ENCODE measurements at places on chromosomes 5 and 9. TPM values are rescaled to one million over a fixed set of nuclear protein-coding genes. Genes with fewer than 3 reads are reported as not detected.

Gene GRXCR2
- total RNA-seq = not detected

Gene MYOT
- not detected for total RNA-seq

Gene POU5F2
- total RNA-seq = 0.43 TPM

Gene STPG3
- not detected for total RNA-seq

Gene PCDHB8
- total RNA-seq = under 0.01 TPM

Gene FOXD4
- total RNA-seq = 0.24 TPM

Gene PCDHGB6
- total RNA-seq = 0.48 TPM

Gene PRPF4
- 35.9 TPM for total RNA-seq

Gene SPATA31C1
- total RNA-seq = not detected

Gene RETREG1
- total RNA-seq = 24.3 TPM

Gene IFNA2
- not detected for total RNA-seq

Gene N4BP3
- total RNA-seq = 4.8 TPM

Gene BRINP1
- 0.85 TPM for total RNA-seq

Gene RAB14
- total RNA-seq = 41.3 TPM

Gene LRRC70
- total RNA-seq = 1.5 TPM

Gene OBP2B
- total RNA-seq = not detected

Gene GOLM1
- 16.2 TPM for total RNA-seq

Gene RLN1
- total RNA-seq = not detected

Gene PRUNE2
- total RNA-seq = under 0.01 TPM

Gene PGGT1B
- total RNA-seq = 12.0 TPM

Gene GABRP
- total RNA-seq = not detected

Gene HMCN2
- total RNA-seq = under 0.01 TPM

Gene CDH9
- not detected for total RNA-seq

Gene CDC14B
- 16.4 TPM for total RNA-seq

Gene ZDHHC11B
- total RNA-seq = 0.24 TPM

Gene SPAG8
- total RNA-seq = not detected

Gene SPATA24
- 4.6 TPM for total RNA-seq

Gene SLCO6A1
- total RNA-seq = not detected

Gene PTTG1
- 184 TPM for total RNA-seq

Gene CRHBP
- total RNA-seq = 0.24 TPM

Gene FAM169A
- 16.4 TPM for total RNA-seq

Gene PPP3R2
- not detected for total RNA-seq

Gene MYOZ3
- total RNA-seq = under 0.01 TPM

Gene C5orf52
- total RNA-seq = not detected

Gene GOLGA1
- total RNA-seq = 7.0 TPM

Gene TOPORS
- 27.3 TPM for total RNA-seq

Gene SNAPC4
- 8.9 TPM for total RNA-seq

Gene SELENOP
- 8.1 TPM for total RNA-seq

Gene AGTPBP1
- 18.5 TPM for total RNA-seq

Gene ADGRD2
- not detected for total RNA-seq

Gene LCN15
- not detected for total RNA-seq

Gene TERT
- not detected for total RNA-seq

Gene IFNA13
- not detected for total RNA-seq

Gene SH3PXD2B
- total RNA-seq = 14.3 TPM

Gene FBN2
- 21.2 TPM for total RNA-seq

Gene MSX2
- not detected for total RNA-seq

Gene FSTL4
- total RNA-seq = not detected

Gene CAMSAP1
- total RNA-seq = 42.4 TPM

Data from tracheal epithelial cell (primary cell).